ENCODE measurements at places on chromosomes 5 and 9.
A peak's percentile ranks its signal among the peaks of the same experiment; 100 is the strongest.

- no peak for DNase-seq
Measured at GRCh38 chr9:135267191-135267809, 179.8 kb downstream of the OLFM1 start.

DNA sequence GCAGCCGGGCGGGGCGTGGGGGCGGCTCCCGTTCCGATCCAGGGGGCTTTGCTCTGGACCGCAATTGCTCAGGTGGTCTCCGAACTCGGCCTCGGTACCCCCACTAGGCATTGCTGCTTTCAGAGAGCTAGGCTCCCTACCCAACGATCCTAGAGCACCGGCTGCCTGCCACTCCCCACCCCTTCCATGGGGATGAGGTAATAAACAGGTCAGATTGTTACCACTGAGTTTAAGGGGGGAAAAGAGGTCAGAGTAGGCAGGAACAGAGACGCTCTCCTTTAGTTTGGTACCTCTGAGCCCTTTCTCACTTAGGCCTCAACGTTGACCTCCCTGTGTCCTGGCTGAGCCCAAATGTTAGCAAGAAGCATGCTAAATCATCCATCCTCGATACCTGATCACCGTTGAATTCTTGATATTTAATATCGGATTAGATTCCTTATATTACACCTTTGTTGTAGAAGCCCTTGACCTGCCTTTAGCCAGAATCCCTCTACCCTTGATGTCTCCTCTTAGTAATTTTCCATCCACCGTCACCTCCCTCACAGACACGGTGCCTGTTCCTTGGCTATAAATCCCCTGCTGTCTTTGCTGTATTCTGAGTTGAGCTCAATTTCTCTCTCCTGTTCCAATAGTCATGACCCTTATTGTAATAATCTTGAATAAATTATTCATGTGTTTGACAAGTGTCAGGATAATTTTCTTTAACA is 588 bp upstream of the PLPP1 start:
- DNase-seq: peak; percentile 74

- peak; percentile 78 for DNase-seq
Measured at GRCh38 chr9:21110708-21111576, 30.7 kb downstream of the IFNW1 start.

DNA sequence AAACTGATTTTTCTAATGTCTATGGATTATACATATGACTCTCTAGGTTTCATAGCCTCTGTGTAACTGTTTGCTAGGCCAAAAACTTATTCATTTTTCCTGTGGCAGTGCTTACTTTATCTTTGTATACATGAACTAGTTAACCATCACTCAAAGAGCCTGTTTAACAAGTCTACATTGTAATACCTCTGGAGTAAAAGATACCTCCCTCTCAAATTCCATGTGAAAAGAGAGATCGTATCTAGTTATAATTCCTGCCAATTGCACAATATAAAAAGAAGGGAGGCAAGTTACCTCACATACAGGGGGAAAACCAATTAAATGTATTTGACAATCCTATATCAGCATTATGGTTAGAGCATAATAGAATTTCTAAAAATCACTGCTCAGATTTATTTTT is 271.9 kb upstream of the ST8SIA4 start:
- no peak for DNase-seq

- no peak for DNase-seq
Measured at GRCh38 chr5:73789851-73790281, 163.9 kb downstream of the ARHGEF28 start.

DNA sequence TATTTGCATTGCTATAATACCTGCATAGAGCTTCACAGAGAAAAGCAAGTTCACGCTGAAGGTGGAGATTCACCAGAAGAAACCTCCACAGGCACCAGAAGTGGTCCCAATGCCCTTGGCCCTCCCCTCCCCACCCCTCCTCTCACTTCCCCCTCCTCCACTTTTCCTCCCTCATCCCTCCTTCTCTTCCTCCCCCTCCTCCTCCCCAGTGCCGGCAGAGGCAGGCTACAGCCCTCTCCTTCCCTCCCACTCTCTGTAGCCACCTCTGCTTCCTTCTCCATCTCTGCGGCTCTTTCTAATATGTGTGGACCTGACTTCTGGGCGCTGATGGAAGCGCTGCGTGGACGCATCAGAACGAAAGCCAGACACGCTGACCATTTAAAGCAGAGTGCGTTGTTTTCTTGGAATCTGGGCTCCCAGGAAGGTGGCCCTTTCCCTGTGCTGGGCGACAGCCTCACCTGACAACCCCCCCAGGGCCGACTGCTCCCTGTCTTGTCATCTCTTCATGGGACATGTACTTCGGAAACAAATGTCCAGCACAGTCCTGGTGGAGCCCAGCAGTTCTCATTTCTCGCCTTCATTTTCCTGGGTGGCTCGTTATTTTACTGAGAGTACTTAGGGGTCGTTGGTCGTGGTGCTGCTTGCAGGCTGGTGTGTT is 29.5 kb downstream of the NDUFS6 start:
- DNase-seq: no peak

DNA sequence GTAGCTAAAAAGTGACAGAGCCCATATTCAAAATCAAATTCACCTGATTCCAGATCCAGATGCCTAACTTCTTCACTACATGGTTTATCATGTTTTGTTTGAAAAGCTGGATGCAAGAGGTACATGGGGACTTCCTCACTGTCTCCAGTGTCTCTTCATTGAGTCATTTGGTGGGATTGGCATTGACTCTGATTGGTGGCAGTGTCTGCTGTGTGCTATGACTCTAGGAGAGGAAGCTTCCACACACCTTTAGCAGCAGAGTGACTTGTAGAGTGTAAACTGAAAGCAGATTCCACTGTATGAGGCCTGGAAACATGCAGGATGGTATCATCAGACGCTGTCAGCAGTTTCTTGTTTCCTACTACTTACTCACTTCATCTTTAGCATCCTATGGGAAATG is 250.9 kb upstream of the SEMA6A start:
- DNase-seq: no peak

GRCh38 chr9:98381311-98382103 is 126.1 kb upstream of the TBC1D2 start:
- no peak for DNase-seq

GRCh38 chr5:168879929-168880328 is 300.8 kb upstream of the PANK3 start:
- no peak for DNase-seq

- DNase-seq: peak; percentile 95
Measured at GRCh38 chr5:174327317-174327864, 281.9 kb downstream of the NSG2 start.

- DNase-seq: no peak
Measured at GRCh38 chr5:124089578-124089977, 577.6 kb downstream of the CSNK1G3 start.

- DNase-seq: no peak
Measured at GRCh38 chr9:105050296-105050695, 122.3 kb upstream of the ABCA1 start.

DNA sequence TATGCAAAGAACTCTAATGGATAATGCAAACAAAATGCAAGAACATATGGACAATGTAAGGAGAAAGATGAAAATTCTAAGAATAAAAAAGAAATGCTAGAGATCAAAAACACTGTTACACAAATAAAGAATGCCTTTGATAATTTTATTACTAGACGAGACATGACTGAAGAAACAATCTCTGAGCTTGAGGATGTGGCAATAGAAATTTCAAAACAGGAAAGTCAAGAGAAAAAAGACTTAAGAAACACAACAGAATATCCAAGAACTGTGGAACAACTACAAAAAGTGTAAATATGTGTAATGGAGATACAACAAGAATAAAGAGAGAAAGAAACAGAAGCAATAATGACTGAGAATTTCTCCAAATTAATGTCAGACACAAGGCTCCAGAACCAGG is 140.5 kb upstream of the ACOT12 start:
- no peak for DNase-seq

DNA sequence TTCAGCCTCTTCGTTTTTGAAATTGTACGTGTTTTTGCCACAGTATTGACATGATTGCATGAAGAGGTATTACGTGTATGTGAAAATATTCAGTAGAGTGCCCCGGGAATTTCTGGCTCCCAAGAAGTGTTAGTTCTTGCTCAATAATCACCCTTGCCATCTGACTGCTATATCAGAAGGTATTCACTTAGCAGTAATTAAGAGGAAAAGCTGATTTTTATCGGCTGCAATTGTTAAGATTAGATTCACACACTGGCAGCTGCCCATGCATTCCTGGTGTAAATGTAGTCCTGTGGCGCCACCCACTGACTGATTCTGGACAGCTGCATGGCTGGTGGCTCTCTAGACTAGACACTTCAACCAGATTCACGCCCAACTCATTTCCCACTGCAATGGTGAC is 440.1 kb upstream of the ADAMTS16 start:
- peak; percentile 88 for DNase-seq

- DNase-seq: peak; percentile 94
Measured at GRCh38 chr5:129767927-129768380, 20.1 kb downstream of the MINAR2 start.

DNA sequence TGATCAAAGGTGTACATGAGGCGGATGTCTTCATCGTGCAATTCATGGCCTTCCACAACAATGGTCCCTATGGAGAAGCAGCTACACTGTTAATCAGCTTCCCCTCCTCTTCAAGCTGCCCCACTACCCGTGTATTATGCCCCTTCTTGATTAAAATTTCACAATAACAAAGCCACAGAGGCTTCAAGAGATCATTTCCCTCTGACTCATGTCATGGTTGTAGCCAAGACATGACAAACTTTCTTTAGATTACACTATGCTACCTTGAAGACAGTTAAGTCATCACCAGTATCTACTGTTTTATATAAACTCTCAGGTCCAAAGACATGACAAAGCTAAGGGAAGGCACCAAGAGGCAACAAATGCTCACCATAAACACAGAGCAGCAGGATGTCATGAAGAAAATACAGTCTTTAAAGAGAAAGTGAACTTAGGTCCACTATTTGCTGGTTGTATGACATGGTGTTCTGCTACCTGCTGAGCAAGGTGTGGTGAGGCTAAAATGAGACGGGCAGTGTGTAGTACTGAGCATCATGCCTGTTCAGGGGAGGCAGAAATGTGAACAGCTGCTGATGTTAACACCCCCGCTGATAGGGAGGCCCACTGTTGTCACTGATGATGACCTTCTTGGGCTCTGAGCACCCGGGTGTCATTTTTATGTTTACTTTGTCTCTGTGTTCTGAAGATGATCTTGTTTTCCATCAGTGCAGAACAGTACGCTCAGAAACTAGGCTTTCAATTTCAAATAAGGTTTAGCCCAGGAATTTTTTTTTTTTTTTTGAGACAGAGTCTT is 48.3 kb downstream of the IARS1 start:
- DNase-seq: no peak

GRCh38 chr5:56251918-56252553 is 18.9 kb upstream of the ANKRD55 start:
- DNase-seq: no peak

DNA sequence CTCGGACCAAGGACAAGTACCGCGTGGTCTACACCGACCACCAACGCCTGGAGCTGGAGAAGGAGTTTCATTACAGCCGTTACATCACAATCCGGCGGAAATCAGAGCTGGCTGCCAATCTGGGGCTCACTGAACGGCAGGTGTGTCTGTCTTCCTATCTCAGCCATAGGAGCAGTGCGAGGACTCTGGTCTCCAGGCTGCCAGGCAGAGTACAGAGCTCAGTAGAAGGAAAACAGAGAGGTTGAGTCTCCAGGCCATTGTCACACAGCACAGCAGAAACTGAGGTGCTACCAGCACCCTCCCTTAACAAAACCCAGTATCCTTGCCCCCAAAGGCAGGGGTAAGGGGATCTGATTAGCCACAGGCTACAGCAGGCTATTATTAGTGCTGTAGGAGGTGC is 7.1 kb upstream of the SLC6A7 start:
- DNase-seq: no peak

DNA sequence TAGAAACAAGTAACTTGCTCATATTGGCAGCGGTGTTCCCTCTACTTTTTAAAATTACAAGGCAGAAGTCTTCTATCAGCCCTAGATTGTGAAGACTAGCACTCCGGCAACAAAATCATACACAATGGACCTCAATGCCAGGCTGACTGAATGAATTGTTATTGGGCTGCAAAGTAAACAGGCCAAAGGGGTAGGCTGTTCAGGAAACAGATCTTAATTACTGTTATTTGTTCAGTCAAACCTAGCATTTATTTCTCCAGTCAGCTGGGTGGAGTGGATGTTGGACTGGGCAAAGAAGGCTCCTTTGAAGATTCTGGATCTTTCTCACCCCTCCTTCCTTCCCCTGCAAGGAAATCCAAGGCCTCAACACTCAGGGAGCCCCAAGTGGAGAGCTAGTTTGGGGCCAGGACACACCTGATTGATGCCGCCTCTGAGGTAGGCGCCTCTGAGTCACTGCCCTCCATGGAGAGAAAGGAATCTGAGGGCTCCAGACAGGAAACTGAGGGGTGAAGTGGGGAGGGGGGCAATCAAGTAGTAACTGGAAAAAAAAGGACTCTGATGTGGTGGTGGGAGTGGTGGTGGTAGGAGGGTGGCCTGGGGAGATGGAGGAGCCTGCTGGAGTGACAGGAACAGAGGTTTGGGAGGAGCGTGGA is 35.5 kb downstream of the SERINC5 start:
- no peak for DNase-seq

DNA sequence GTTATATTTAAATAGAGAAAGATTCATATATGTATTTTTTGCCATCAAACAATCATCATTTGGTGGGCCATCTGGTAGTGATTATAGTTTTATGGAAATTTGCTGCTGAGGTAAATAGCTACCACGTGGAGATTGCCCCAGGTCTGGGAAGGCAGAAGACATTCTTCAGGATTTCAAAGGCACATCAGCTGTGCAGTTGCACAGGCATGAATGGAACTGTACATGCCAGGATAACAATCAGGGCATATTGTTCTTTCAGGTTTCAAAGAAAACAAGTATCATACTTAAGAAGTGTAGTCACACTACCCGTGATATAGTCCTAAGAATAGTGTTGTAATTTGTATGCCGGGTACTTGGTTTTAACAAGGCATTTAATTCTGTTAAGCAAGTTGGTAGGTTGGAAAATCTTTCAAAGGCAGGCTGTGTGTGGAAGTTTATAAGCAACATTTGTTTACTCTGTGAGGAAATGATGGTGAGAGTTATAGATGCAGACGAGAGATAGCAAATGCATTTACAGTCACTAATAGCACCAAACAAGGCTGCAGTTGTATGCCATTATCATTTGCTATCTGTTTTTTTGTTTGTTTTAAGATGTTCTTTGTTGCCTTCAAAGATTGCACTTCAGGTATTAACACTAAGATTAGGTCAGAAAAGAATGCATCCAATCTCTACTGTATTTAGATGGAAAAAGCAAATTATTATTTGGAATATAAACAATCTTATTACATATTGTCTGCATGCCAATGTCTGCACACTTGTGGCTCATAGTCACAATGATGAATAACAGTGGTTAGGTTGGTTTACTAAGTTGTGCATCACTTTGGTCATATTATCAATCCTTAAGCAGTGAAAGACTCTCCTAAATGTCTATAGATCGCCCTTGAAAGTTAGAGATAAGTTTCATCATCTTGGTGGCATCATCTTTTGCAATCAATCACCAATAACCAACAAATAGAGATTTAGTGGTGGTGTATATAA is 55.3 kb downstream of the RPS23 start:
- DNase-seq: no peak

- DNase-seq: no peak
Measured at GRCh38 chr9:131385296-131385695, 8.6 kb upstream of the PRRC2B start.

GRCh38 chr5:119397518-119398380 is 41.9 kb downstream of the TNFAIP8 start:
- no peak for DNase-seq

- no peak for DNase-seq
Measured at GRCh38 chr9:68805890-68806517, 101.0 kb downstream of the PIP5K1B start.

GRCh38 chr5:145158730-145159129 is 676.4 kb downstream of the PRELID2 start:
- peak; percentile 24 for DNase-seq

GRCh38 chr5:80634193-80634592 is 20.3 kb upstream of the MSH3 start:
- DNase-seq: no peak

Measured in DMS53 (cell line).